CD8-positive, alpha-beta T cell (primary cell): ENCODE measurements at places on chromosomes 11 and 22.

GRCh38 chr11:118364956-118365615 is 5.7 kb downstream of the UBE4A start:
- DNase-seq: no peak

- DNase-seq: no peak
These were observed 11.3 kb upstream of the NELL1 start for GRCh38 chr11:20658135-20658534.

- DNase-seq: no peak
These were observed 22.2 kb downstream of the NNMT start for GRCh38 chr11:114318361-114318760.

DNA sequence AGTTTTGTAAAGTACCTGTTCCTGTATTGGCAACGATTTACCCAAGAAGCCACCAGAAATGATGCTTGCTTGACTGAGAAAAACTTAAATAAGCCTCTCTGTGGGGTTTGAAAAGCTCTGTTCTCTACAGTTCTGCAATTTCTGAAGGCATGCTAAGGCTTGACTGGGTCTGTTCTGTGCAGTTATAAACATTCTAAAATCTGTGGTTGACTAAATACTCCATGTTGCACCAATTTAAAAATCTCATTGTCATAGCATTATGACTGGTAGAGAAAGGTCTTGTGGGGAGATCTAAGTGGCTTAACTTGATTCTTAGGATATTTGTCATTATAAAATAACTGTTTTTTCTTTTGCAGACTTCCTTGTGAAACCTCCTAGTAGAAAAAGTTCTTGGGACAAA is 73.7 kb downstream of the MTMR3 start:
- no peak for DNase-seq

GRCh38 chr11:102318469-102318868 is 1.2 kb downstream of the BIRC3 start:
- peak; percentile 29 for DNase-seq

DNA sequence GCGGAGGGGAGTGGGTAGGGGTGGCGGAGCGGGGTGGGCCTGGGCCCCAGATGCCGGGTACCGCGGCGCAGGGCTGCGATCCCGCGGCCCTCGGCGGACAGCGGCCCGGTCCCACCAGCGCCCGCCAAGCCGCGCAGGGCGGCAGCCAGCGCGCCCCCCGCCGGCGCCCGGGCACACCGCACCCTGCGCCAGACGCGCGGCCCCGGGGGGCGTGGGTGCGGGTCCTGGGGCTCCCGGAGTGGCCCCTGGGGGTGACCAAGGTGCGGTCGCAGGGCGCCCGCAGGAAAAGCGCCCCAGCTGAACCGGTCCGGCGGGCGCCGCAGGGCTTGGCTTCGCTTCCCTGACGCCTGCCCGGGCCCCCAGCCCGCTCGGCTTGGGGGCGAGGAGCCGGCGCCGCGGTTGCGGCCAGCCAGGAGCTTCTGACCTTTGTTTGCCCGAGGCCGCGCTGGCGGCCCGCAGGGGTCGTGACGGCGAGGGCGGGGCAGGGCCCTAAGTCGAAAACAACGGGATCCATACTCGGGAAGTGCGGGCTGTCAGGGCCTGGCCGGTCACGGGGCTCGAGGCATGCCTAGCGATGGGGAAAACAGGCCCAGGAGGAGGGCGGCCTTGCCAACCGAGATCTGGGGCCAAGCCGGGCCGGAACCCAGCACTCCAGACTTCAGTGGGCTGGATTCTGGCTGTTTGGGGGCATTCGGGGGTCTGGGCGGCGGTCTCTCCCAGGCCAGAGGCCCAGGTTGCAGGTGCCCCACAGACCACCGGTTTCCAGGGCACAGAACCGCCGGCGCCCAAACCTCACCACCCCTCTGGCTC is 581 bp upstream of the AP5B1 start:
- DNase-seq: no peak

- no peak for DNase-seq
These were observed 17.5 kb downstream of the UQCR10 start for GRCh38 chr22:29784451-29785361.

- no peak for DNase-seq
These were observed 517.8 kb downstream of the MN1 start for GRCh38 chr22:27283714-27284113.

GRCh38 chr11:115286614-115287013 is 217.6 kb downstream of the CADM1 start:
- no peak for DNase-seq

- DNase-seq: no peak
These were observed 18.6 kb downstream of the USP47 start for GRCh38 chr11:11860103-11860979.

DNA sequence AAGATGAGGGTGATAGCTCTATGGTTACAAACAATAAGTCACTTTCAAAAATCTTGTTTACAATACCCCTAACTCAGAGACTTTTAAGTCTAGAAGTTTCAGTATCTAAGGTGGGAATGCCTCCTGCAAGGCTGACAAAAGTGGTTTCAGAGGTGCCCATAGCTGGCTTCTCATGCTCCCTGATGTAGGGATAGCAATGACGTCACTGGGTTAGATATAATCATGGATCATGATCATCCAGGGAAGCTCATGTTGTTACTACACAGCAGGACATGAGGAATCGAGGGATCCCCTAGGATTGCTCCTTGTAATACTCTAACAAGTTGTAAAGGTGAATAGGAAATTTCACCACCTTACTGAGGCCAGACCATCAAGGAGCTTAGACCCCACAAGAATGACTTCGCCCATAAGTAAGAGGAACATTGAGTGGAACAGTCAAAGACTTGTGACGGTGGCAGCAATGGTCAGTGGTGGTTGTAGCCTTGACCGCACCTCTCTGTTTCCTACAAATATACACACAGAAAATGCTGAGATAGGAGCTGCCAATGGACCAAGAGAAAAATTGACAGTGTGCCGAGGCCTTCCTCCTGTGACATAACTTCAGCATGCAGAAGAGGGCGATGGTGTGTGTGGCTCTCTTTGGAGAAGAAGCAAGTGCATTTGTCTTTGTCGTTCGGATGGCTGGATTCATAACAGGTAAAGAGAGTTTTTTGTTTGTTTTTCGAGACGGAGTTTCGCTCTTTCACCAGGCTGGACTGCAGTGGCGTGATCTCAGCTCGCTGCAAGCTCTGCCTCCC is 15.6 kb downstream of the APOL4 start:
- no peak for DNase-seq

DNA sequence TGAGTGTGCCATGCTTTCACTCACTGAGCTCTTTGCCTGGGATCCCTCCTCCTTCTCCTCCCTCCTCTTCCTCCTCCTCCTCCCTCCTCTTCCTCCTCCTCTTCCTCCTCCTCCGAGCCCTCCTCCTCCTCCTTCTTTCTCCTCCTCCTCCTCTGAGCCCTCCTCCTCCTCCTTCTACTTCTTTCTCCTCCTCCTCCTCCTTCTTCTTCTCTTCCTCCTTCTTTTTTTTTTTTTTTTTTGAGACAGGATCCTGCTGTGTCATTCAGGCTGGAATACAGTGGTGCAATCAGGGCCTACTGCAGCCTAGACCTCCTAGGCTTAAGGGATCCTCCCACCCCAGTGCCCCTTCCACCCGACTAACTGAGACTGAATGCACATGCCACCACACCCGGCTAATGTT is 62.3 kb downstream of the DEUP1 start:
- DNase-seq: no peak

DNA sequence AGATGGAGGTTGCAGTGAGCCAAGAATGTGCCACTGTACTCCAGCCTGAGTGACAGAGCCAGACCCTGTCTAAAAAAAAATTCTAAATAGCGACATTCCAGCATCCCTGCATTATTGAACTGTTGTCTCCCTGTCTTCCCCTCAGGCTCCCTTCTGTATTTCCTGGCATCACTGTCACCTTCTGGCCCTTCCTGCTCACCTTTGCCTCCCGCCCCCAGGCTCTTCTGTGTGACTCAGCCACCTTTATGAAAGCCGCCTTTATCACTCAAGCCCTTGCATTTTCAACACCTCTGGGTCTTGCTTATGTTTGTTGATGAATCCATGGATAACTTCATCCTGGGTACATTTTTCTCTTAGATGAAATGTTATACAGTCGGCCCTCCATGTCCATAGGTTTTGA is 21.1 kb downstream of the UBASH3B start:
- no peak for DNase-seq

GRCh38 chr11:68261749-68262543 is 9.8 kb downstream of the C11orf24 start:
- no peak for DNase-seq

DNA sequence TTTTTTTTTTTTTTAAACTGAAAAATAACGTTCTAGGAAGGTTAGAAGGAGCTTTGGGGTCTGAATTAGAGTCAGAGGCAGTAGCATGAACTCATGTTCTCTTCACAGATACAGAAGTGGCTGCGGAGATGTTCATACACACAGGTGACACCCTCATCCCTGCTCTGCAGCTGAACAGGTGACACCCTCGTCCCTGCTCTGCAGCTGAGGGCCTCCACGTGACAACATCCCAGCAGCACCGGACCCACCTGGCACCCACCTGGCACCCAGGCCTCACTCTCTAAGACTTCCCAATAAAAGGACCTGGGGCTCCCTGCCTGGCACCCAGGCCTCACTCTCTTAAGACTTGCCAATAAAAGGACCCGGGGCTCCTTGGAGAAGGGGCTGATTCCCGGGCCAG is 19.8 kb downstream of the DRD4 start:
- DNase-seq: no peak

DNA sequence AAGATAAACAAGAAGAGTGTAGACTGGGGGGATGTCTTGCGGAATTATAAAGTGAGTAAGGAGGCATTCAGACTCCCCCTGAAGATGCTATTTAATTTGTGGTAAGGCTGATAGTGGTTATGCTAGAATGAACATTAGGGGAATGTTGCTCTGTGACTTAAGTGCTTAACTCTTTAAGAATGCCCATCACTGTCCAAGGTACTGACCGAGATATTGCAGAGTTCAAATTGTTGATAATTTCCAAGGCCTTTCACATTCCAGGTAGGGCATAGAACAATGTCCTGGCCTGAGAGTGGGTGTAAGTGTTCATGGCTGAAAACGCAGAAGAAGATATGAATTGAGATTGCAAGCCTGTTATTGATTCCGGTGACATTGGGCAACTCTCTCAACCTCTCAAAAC is 90.3 kb upstream of the SEZ6L start:
- DNase-seq: no peak

- DNase-seq: no peak
These were observed 12.1 kb downstream of the TRIM51 start for GRCh38 chr11:55895216-55895615.

GRCh38 chr22:38881464-38881871 is 9.5 kb upstream of the CBX6 start:
- no peak for DNase-seq

DNA sequence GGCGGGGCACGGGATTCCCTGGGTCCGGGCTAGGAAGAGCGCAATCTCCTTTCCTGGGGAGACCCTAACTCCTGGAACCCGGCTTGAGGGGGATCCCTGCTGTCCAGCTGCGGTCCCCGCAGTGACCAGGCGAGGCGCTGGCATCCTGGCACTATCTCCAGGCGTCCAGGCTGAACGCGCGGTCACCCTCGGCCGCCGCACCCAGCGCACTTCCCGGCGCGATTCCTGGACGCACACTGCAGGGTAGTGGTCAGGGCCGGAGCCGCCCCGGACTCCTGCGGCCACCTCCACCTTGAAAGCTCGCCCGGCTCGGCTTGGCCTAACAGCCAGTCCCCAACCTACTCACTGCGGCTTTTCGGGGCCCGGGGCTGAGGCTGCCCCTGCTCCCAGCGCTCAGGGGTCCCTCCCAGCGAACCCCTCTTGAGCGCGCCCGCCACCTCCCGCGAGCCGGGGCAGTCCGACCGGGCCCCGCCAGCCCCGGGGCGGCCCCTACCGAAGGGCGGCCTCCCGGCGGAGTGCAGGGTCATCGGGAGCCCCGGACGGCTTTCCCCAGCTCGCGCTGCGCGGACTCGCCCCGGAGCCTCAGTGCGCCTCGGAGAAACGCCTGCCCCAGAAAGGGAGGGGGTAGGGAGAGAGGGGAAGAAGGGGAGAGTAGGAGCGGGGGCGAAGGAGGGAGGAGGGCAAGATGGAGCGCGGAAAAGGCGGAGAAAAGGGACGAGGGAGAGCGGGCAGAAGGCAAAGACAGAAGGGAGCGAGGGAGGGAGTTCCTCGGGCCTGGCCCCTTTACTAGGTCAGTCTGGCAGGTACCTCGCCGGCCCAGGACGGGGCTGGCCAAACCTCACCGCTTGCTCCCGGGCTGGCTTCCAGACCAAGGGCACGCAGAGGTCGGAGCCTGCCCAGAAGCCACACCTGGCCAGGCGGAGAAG is 1.0 kb downstream of the POU2AF3 start:
- DNase-seq: no peak

DNA sequence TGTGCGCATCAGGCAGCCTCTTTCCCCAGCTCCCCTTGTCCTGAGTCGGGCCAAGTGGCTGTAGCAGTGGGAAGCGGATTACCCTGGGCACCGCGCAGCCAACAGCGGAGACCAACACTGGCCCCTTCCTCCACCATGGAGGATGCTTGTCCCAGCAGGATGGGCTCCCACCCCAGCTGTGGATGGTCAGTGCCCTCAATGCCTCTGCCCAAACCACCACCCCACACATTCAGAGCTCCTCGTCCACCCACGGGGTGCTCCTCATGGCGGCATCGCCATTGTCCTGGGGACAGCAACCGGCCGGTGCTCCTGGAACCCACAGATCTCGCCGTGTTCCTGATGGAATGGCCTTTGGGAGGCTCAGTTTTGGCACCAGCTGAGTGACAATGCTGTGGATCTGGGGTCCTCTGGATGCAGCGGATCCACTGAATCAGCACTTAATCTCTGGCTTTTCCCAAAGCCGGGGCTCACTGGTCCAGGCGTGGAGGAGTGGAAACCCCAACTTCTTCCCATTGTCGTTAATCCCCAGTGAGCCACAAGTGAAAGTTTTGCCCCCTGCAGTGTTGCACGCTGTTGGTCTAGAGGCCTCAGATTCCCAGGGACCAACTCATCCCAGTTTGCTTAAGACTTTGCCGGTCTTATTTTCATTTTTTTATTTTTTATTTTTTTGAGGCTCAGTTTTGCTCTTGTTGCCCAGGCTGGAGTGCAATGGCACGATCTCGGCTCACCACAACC is 4.1 kb upstream of the B4GALNT4 start:
- no peak for DNase-seq

GRCh38 chr22:32311551-32312071 is 46.1 kb upstream of the RFPL3 start:
- no peak for DNase-seq

DNA sequence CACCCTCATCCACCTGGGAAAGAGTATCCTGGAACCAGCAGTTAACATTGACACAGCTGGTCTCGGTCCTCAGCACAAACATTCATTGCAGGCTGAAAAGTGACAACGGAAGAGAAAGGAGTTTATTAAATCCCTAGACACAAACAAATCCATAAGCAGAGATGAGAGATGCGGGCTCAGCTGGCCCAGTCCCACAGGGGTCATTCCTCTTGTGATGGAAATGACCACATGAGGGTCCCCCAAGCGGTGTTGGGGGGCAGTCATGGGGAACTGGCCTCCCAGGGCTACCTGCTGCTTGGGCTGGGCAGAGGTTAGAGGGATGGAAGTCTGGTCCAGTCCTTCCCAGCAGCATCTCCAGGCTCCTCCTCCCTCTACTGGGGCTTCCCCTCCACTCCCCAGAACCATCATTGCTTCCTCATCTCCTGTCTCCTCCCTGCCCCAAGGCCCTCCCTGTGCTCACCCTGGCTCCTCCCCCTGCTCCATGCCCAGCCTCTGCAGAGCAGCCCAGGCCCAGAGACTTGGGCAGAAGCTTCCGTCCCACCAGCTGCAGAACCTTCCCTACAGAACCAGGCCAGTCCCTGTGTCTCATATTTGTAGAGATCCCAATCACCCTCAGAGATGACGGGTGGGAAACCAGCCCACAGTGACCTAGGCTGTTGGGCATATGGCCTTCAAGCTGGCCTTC is 5.4 kb upstream of the IGLL5 start:
- DNase-seq: no peak

- no peak for DNase-seq
These were observed 16.8 kb downstream of the ADAMTS15 start for GRCh38 chr11:130465263-130465662.
